ENCODE measurements at places on chromosomes 16 and 17.

- no peak for DNase-seq
These were observed 64.6 kb downstream of the ANKFN1 start for GRCh38 chr17:56217921-56218320.

- DNase-seq = no peak
These were observed 17.4 kb downstream of the PIEZO1 start for GRCh38 chr16:88767546-88768070.

GRCh38 chr17:59333836-59334235 is 2.4 kb downstream of the YPEL2 start:
- no peak for DNase-seq

DNA sequence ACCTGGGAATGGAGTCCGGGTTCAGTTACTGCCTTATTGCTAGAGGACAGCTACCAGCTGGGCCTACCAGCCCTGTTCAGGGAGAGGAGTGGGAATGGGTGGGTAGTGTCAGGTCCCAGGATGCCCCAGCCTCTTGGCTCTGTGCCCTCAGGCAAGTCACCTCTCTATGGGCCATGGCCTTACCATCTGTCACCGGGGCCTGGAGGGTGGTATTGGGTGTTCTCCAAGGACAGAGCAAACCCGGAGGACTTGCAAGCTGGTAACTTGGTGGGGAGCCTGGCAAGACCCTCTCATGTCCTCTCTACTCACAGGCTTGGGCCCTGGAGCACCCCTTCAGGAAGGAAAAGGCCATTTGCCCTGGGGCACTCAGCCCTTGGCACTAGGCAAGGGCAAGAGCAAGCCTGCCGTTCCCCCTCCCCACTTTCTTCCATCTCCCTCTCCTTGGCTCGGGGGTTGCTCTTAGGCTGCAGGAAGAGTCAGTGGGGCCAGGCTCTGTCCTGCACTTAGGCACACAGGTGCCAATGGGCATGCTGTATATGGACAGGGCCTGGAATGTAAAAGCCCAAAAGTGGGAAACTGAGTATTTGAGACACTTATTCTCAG is 170.0 kb upstream of the ZNF267 start:
- no peak for DNase-seq

DNA sequence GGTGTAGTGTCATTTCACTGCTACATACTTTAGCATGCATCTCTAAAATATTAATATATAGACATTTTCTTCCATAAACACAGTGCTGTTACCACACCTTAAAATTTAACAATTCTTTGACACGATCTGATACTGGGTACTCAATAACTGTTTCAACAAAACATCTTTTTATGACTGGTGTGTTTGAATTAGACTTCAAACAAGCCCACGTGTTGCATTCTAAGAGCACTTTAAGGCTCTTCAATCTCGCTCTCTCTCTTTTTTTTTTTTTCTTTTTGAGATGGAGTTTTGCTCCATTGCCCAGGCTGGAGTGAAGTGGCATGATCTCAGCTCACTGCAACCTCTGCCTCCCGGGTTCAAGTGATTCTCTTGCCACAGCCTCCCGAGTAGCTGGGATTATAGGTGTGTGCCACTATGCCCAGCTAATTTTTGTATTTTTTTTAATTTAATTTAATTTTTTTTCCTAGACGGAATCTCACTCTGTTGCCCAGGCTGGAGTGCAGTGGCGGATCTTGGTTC is 15.8 kb upstream of the SLC46A1 start:
- no peak for DNase-seq

DNA sequence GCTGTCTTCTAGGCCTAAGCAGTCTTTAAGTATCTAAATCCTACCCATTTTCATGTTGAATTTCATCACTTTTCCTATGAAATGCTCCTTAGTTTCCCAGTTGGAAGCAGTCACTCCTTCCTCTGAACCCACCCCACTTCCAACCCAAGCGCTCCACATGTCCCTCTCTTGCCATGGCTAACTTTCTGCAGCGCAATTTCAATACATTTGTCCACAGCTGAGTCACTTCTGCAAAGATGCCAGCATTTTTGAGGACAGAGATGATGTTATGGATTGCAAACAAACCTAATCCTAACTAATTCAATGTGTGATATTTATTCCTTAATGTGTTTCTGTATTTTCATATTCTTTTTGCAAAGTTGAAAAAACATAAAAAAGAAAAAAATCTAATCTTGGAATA is 71.7 kb downstream of the HLF start:
- no peak for DNase-seq

GRCh38 chr17:41784207-41784744 is 2.2 kb downstream of the JUP start:
- no peak for DNase-seq

DNA sequence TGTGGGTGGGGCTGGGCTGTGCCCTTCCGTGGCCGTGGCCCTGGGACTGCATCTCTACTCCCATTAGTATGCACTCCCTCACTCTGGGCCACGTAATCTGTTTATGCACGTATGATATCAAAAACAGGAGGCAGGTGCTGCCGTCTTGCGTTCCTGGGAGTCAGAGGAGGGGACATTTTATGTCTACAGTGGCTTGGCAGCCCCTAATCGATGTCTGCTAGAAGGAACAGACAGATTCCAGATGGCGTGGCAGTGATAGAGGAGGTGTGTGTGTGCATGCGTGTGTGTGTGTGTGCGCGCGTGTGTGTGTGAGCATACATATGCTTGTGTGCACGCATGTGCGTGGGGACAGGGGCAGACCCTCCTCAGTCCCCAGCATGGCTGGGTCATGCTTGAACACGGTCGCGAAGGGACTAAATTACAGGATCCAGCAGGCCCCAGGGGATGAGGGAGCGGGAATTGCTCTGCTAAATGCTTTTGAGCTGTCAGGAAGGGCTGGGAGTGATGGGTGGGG is 44.7 kb downstream of the SREBF1 start:
- peak; percentile 65 for DNase-seq

- no peak for DNase-seq
These were observed 91.2 kb downstream of the GNAO1 start for GRCh38 chr16:56282451-56282850.

Measured in NCI-H1694 treated with DMSO at 0.1 percent for 48 hours (cell line).